ENCODE measurements at places on chromosomes 13 and 19.

DNA sequence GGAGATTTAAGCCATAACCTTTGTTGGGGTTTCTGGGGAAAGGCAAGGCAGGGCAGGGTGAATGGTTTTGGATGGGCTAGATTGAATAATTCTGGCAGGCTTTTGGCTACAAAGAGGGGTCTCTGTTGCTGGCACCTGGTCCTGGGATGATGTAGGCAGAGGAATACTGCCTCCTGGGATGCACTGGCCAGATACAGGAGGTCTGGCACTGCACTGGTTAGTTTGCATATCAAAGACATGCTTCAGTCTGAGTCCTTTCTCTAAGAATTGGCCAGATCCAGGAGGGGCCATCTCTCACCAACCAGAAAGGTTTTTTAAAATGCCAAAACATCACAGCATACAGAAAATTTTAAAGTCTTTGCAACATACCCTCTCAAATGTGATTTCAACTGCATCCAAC, 8.0 kb upstream of the MEDAG start:
- DNase-seq = no peak

DNA sequence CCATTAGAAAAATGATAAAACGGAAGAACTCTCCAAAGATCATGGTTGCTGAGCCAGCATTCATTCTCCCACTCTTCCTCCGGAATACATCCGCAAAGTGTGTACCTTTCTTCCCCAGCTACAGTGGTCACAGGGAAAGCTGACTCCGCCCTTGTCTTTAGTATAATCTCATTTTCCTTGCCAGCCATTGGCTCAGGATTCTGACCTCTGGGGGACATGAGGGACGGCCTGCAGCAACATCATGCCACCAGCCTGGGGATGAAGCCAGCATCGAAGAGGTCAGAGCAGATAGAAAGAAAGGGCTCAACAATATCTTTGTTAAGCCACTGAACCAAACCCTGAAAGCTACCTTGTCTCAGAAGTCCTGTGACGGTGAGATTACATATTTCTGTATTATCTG, 46.3 kb upstream of the TPP2 start:
- no peak for DNase-seq

GRCh38 chr13:21069561-21070004, 8.2 kb upstream of the LATS2 start:
- DNase-seq = peak; percentile 83

- no peak for DNase-seq
These were observed 5.6 kb downstream of the TIMM13 start for GRCh38 chr19:2421581-2422306.

DNA sequence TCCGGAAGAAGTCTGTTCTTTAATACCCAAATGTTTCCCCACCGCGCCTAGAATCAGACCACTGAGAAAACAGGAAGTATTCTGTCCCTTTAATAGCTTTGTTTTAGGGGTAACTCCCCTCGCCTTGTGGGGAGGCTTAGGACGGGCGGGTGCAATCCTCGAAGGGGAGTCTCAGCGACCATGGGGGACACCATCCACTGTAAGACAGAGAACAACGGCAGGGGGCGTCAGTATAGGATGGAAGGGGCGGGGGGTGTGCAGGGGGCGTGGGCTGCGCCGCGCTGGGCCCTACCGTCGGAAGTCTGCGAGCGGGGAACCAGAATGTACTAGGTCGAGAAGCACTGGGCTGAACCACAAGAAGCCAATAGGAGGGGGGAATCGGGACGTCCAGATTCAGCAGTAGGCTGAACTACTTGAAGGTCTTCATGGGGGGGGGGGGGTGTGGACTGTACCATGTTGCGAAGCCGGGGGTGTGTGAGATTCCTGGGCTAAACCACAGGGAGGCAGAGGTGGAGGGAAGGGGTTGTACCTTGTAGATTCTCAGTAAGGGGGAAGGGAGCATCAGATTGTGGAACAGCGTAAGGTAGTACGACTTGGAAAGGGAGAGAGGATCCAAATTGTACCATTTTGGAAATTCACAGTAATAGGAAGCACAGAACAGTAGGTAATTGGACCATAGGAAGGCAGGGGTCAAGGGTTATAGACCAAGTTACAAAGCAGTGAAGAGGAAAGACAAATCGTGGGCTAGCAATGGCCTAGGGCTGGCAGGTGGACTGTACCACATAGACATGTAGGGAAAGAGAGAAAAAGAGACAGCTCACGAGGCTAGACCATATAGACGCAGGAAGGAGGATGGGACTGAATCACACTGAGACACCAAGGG, 1.0 kb upstream of the DBP start:
- peak; percentile 71 for DNase-seq

All from NCI-H460 (cell line).